ENCODE measurements at places on chromosomes 2 and 18.

DNA sequence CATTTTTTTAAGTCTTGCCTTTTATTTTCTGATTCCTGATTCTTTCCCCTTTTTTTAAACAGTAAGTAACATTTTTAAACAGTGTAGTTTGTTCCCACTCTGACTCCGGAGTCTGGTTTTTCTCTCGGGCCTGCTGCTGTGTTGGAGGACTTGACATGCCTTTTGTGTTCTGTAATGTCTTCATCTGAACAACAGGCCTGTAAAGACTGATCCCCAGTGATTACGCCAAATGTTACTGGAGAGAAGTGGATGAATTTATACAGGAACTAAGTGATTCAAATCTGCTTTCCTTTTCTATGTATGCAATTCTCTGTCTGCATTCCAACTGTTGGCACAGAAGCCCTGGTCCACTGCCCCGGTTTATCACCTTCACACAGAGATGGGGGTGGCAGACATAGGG, 54.3 kb upstream of the RMDN2 start:
- DNase-seq: no peak

DNA sequence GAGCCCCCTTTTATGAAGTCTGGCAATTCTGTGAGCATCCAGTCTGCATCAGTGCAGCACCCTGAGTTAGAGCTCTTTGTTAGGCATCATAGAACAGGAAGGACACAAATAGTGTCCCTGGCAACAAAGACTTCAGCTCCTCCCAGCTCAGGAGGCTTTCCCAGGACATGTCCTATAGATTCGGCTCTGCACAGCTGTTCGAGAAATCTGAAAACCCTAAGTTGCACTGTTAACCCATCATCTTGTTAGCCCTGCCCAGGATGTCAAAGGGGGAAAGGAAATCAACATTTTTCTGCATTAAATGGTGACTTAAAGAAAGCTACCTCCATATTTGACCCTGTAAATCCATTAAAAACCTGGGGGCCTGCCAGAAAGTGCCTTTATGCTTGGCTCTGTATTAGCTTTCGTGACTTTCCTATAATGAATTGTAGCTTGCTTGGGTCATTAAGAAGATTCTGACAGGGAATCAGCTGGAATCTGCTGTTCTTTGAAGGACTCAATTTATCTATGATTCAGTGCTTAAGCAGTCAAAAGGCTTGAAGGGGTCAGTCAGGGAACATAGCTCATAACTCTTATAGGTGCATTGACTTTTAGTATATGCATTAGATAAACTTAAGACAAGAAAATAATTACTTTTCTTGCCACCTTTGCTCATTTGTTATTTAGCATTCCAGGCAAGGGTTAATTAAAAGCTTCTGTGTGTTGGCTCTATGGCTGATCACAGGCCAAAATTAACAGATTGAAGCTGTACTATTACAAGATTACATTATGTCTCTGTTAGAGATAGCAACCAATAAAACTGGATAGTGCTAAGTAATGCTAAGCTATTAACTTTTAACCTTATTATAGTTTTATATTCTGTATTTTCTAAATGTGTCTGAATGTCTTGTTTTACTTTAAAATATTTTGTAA, 20.6 kb downstream of the ERMN start:
- DNase-seq: no peak

DNA sequence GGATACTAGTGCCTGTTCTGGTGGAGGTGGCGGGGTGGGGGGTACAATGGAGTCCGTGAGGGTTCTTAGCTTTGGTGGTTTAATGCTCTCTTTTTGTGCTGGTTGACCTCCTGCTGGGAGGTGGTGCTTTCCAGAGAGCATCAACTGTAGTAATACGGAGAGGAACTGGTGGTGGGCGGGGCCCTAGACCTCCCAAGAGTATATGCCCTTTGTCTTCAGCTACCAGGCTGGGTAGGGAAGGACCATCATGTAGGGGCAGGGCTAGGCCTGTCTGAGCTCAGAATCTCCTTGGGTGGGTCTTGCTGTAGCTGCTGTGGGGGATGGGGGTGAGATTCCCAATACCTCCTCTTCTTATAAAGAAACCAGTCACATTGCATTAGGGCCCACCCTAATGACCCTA, 27.1 kb downstream of the CAMKMT start:
- DNase-seq: no peak

GRCh38 chr2:208129744-208130711, at the start of gene CRYGC:
Gene CRYGC, minus strand, starts transcription at chr2:208129828. Its CDS starts 36 bp downstream, at chr2:208129792.
- DNase-seq: no peak

GRCh38 chr18:23422751-23423418, 30.2 kb upstream of the RIOK3 start:
- peak; percentile 32 for DNase-seq

- DNase-seq: no peak
Measured at GRCh38 chr2:10347562-10347948, 44.9 kb downstream of the HPCAL1 start.

DNA sequence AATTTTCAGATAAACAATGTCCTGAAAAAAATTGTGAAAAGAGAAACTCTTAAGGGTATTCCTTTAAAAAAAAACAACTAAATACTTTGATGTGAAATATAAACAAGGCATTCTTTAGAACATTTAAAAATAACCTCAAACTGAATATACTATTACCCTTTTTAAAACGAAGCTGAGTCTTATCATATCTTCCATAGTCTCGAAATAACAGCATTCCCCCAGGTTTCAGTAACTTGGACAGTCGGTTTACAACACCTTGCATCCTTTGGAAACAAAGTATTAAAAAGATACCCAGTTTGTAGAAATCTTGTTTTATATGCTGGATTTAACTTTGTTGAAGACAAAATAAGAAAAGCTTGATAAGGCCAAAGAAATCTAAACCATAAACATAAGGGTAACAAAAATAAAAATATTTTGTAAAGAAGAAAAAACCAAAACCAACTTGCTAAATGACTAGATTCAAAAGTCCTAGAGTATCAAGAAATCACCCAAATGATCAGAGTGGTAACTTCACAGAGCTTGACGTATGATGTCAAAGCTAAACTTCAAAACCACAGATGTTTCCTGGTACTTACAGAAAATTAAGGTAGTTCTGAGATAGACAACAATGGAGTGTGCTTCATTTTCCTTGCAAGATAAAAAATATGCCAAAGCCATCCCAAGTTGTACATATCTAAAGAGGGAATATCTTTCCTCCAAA, 107.8 kb downstream of the METTL8 start:
- no peak for DNase-seq

- no peak for DNase-seq
Measured at GRCh38 chr18:53385889-53386288, 838.6 kb downstream of the MBD2 start.

DNA sequence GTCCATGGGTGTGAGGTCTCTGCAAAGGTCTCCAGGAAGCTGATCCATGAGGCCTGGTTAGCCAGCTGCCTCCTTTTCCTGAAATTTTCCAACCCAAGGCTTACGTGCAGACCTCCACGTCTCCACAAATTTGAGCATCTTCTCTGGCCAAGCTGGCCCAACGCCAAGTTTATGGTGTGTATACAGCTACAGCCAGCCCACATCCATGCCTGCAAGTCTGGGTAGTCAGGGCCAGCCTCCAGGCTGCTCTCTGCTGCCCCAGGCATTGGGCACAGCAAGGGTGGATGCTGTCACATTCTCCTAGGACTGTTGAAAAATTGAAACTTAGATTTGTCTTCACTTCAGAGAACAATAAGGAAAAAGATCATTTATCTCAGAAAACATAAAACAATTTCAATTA, 525.5 kb upstream of the CHAC2 start:
- DNase-seq: no peak

DNA sequence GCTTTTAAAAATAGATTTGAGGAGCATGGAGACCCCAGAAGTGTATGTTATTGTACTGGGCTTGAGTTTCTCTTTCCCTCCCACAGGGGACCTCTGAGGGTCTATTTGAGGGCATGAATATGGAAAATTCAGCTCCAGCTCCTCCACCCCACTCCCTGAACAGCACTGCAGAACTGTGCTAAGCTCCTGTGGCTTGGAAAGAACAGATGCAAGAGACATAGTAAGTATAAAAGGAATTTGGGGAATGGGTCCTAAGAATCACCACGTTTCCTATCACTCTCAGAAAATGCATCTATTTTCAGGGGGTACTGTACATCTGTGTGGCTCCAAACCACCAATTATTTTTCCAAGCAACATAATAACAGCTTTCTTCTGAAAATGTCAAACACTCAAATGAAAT, 416.1 kb downstream of the ZNF521 start:
- no peak for DNase-seq

- no peak for DNase-seq
Measured at GRCh38 chr18:75309564-75309963, 99.0 kb downstream of the TSHZ1 start.
